Activated T-helper 1 cell treated with anti-CD3 and anti-CD28 coated beads, Interleukin-2, amount 50 U/mL, for 16 hours (primary cell): ENCODE measurements at places on chromosomes 13 and 19.

DNA sequence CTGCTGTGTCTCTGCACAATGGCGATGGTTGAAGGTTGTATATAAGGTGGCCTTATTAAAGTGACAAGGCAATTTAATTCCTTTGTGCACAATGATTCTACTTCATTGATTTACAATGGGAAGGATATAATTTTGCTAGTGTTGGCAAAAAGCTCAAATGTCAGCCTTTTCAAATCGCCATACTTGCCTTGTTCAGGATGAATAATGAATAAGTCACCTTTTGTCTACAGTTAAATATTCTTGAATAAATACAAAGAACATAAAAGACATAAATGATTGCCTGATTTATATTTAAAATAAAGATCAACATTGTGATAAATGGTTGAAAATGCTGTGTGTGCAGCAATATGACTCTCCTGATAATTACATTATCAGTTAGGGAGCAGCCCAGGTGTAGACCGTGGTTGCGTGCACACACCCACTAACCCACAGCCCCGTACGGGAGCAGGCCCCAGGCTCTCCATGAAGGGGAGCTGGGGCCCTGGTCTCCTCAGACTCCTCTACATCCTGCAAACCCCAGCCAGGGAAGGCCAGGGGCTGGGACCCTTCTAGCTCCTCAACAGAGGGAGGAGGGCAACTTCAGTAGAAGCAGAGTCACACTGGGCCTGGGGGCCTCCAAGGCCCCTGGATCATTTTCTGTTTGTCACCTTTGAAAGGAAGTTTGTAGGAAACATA, 64.9 kb downstream of the TEX29 start:
- no peak for DNase-seq

DNA sequence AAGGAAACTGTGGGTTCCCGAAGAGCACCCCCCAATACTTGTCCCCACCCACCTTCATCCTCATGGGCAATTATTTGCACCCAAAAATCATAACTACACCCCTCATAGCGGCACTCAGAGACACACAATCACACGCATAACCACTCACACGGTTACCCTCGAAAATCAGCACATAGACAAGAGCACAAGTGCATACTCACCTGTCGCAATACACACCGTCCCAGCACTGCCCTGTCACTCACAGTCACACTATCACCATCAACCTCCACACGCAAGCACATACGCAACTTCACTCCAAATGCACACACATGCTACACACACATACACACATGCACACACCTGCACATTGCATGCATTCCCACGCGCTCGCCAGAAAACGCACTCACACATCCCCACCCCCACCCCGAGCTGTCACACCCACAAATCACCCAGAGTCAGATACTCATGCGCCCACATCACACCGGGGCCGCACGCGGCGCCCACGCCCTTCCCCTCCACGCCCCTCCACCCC, 535 bp downstream of the COL5A3 start:
- no peak for DNase-seq

DNA sequence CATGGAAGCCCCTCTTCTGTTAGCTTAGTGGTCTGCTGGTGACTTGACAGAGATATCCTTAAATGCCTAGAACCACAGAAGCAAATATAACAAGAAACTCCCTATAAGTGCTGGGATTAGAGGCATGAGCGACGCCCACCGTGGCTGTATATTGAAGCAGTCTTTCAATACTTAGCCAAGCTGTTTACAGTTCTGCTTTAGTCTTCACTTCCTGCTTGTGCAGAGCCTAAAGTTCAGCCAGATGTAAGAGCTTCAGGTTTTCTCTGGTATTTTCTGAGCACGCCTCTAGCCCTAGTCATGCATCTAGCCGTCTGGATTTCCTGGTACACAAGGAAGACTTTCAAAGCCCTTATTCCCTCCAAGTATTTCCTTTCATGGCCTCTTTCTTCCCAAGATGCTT, 28.5 kb downstream of the TRPM4 start:
- DNase-seq, result no peak

DNA sequence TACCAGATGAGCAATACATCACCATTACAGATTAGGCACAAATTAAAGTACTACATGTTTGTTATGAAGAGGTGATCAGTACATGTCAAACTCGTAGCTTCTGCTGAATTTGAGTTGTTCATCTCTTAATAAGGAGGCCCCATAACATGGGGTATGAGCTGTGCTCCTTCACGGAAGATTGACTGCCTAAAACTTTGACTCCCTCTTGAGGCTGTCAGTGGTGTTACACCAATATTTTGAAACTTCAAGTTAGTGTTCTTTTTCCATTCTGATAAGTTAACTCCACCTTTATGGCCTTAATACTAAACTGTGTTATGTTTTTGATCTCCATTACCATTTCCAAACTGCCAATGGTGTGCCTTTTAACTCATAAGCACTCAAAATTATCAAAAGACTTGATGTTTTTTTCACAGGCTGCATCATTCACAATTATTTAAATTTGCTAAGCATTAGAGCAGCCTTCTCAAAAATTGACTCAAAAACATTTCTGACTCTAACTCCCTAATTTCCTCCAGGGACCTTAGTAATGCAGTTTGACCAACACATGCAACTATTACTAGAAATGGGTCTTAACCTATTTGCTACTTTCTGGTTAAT, 1591.5 kb downstream of the PCDH9 start:
- no peak for DNase-seq

GRCh38 chr13:74767050-74767449, 632.8 kb upstream of the KLF12 start:
- DNase-seq, result no peak

- no peak for DNase-seq
These were observed 206.5 kb upstream of the TSHZ3 start for GRCh38 chr19:31555634-31556215.

DNA sequence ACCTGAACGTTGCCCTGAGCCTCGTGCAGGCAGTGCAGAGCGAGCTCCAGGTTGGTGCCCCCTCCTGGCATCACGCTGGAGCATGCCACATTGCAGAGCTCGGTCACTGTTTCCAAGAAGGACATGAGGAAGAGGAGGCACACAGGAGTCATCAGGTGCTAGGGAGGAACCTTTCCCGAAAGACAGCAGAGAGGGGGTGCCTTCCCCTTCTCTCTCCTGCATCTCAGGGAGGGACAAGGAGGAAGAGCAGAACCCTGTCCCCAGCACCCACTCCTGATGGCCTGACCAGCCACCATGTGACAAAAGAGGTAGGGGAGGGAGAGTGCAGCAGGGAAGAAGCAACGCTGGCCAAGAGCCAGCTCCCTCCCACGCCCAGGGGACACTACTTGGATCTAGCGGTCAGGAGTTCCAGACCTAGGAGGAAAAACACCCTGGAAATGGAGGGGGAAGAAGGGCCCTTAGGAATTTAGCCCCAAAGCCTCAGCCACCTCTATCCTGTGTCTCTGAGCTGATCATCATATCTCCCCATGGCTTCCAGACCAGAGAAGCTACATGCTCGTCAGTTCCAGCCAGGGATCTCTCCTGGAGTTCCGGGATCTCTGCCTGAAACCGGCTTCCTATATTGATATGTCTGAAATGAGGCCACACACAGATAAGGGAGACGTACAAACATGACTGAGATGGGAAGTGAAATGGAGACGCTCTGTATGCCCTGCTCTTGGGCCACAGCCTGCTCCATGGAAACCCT, 17.0 kb upstream of the NAPA start:
- DNase-seq, result no peak
